ENCODE measurements at places on chromosomes 3 and 15.

- no peak for DNase-seq
Measured at GRCh38 chr3:15633766-15634598, 32.4 kb downstream of the BTD start.

DNA sequence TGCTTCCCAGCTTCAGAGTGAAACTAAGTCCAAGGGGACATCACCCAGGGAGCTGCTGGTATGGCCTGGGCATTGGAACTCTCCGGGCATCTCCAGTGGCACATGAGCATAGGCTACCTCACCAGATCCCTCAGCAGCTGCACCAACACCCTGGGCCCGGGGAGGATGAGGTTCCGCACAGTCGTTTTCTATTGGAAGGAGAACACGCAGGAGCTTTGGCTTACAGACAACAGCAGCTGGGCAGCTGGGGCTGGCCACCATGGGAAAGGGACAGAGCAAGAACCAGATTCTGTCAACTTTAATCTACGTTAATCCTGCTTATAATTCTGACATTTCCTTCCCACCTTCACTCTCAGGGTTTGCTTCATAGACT lies 65.5 kb downstream of the MYO1E start:
- no peak for DNase-seq

GRCh38 chr3:2810723-2811122 lies 299.5 kb downstream of the IL5RA start:
- DNase-seq: no peak

DNA sequence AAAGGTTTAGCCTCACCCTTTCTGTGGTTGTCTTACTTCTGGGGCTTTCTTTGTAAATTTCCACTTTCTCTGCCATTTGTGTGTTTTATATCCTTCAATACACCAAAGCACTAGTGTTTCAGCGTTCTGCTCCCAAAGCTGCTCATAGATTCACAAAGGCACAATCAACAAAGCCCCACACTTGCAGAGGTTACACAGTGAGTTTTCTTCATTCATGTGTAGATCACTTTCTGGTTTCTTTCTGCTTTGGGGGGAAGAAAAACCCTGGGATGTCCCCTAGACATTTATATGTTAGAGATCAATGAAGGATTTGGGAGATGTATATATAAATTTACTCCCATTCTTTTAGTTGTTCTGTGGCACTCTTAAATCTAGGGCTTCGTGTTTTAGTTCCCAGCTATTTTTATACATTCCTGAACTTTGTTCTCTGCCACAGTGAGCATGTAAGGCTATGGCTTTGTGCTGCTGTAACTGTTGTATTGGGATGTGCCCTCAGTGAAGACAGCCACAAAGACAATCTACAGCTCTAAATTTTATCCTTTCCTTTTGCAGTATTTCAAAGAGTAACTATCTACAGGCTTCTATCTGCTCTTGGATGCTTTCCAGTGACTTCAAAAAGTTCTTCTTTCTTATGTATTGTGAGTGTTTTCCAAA lies 636.5 kb downstream of the ZBBX start:
- no peak for DNase-seq

DNA sequence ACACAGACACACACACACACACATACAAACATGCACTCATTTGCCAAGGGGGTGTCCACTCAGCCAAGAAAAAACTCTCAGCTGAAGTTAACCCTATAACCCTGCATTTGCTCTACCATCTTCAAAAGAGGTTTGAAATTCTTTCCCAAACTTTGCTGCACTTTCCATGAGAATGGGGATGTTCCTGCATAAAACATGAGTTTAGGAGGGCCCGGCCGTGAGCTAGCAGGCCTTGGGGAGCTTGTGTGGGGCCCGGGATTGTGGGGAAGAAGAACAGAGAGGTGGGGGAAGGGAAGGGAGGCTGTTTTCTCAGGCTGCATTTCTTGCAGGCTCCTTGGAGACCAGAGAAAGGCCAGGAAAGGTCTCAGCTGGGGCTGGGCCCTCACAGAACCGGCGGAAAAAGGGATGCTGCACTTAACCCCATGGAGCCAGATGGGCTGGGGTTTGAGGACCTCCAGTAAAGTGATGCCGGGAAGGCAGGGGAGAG lies 40.8 kb downstream of the SEMA5B start:
- DNase-seq: no peak

DNA sequence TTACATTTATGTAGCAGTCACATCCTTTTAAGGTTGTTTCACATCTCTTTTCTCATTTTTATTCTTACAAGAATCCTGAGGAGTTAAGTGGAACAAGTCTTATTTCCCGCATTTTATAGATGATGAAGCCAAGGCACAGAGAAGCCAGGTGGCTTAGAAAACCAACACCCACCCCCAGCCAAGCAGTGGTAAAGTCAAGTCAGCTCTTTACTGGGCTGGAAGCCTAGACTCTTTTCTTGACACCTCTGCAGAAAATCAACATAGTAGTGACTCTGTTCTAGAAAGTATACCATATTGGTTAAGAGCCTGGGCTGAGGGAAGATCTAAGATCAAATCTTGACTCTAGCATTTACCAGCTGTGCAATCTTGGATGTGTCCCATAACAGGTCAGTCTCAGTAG lies 195.7 kb downstream of the KCNAB1 start:
- DNase-seq: no peak
